ENCODE measurements at places on chromosomes 3 and 15.

DNA sequence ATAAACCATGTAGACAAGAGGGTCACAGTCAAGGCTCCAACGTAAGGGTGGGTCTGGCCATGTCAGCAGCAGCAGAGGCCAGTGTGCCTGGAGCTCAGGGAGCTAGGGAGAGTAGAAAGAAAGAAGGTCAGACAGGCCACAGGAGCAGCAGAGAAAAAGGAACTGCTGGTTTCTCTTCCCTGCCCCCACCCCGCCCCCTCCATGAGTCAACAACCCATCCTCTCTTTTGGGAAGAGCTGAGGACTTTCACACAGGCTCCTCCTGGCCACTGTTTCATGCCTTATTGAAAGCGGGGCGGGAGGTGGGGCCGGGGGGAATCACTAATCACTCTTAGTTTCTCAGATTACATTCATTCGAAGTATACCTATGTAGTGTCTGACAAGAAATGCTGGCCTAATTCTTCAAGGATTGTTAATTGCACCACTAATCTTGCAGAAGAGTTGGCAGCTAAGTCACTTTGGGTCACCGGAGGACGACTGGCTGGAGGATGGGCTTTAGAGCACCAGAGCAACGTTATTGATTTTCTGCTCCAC, 9.1 kb upstream of the SCG3 start:
- DNase-seq: no peak

DNA sequence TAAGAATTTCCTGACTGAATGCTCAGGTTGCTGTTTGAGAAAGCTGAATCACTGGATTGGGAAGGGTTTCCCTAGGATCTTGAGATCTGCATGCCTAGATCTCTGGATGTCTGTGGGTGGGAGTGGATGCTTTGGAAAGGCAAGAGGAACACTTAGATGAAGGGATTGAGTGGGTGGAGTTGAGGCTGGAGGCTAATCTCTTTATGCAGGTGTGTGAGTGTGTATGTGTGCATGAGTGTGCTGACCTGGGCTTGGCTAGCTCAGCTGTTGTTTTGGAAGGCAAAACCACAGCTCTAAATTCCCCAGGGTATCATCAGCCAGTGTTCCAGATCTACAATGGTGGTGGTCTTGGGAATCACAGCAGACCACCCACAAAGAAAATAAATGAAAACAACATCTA, 60.5 kb downstream of the CLDN1 start:
- no peak for DNase-seq

GRCh38 chr15:67578020-67578600, 35.6 kb downstream of the MAP2K5 start:
- DNase-seq: no peak

DNA sequence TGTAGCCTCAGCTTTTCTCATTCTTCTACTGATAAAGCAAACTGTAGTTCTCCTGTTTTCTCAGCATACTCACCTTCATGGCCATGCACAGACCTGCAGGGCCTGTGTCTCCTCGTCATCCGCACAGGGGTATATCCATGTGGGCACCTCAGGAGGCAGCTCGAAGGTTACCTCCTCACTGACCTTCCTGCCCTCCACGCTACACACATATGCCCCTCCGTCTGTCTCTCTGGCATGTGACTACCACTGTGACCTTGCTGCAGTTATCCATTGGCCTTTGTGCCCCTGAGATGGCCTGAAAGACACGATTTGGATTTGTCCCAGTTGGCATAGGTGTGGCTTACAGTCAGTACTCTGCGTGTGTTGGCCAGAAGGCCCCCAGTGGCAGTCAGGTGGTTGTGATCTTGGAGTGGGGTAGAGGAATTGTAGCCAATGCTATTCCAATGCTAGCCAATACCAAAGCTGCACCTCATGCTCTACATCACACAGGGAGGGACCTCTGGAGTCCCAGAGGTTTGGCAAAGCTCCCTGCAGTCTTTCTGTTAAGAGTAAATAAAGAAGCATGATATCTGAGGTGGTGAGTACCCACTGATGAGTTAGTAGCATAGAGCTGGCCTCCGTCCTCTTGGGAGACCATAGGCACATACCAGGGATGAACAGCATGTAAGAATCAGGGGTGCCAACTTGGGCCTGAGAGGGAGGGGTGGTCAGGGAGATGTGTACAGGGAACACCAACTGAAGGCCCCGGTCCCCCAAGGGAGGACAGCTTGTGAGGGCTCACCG, 143.4 kb downstream of the EEFSEC start:
- DNase-seq: no peak

DNA sequence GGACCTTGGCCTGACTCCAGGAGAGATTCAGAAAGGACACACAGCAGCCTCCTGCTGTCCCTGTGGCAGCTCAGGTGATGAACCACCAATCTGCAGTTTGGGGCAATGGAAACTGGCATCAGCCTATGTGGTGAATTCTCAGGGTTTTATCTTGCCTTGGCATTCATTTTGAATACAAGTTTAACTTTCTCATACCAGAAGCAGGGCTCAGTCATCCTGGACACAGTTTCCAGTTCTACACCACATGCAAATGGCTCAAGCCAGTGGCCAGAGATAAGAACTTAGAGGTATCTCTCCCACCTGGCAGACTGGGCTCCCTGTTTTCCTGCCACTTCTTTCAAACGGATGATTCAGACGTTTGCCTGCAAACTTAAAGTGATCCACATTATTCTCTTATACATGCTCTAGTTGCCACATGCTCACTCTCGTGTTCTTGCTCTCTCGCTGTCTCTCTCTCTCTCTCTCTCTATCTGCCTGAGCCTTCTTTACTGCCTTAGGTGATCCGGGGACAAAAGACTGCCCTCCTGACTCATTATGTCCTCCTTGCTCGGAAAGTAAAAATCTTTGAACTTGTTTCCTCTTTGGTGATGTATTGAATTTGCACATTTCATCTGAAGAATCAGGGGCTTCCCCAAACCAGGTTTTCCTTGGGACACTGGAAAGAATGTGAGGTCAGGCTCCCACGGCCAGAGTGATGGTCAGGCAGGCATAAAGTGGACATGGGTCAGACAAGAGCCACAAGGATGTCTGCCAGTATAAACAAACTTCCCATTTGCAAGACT, 99.6 kb upstream of the STT3B start:
- no peak for DNase-seq

DNA sequence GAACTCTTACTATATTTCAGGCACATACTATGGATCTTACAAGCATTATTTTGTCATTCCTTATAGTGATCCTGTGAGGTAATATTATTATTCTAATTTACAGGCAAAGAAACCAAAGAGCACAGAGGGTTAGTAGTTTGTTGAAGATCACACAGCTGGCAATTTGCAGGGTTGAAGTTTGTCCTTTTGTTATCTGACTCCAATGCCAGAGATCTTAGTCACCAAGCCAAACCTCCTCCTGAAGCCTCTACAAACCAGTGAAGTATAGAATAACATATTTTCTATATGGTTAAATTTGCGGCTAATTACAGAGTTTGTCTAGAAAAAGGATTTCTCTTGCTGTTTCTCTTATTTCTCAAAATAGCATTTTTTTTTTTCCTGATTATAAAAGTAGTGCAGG, 11.2 kb downstream of the ISLR2 start:
- no peak for DNase-seq

DNA sequence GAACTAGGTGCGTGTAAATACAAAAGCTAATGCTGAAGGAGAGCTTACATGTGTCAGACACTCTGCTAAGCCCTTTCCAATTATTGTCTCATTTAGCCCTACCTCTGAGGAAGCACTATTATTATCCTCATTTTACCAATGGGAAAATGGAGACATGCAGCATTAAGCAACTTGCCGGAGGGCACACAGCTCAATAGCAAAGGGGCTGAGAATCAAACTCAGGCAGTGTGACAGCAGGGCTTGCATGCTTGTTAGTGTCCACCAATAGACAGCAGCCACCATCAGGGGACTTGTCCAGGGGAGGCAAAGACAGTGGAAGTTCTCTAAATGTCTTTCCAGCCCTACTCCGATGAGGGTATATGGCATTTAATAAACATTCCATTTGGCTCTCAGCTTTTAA, 548.6 kb downstream of the MAGI1 start:
- no peak for DNase-seq

GRCh38 chr3:14138878-14139655, 14.2 kb downstream of the TMEM43 start:
- DNase-seq: no peak

DNA sequence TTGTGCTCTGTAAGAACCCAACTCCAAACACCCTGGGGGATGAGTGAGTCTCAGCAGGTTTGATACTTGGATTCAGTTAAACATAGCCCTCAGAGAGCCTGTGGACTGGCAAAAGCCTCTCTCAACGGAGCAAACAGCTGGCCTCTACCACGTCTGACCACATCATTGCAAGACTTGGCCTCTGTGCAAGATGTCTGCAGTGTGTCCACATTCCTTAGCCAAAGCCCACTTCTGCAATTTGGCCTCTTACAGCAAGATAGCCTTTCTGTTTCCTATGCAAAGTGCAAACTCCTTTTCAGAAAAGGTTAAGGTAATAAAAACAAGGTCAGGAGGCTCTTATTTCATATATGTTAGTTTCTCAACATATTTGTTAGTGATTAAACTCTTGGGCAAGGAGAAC, 27.9 kb downstream of the FBN1 start:
- no peak for DNase-seq

GRCh38 chr3:23928524-23928923, 11.6 kb downstream of the RPL15 start:
- no peak for DNase-seq

GRCh38 chr15:63887630-63888029, 53.9 kb upstream of the HERC1 start:
- DNase-seq: no peak

- DNase-seq: peak; percentile 38
Measured at GRCh38 chr3:155995525-155996370, 124.6 kb upstream of the KCNAB1 start.

DNA sequence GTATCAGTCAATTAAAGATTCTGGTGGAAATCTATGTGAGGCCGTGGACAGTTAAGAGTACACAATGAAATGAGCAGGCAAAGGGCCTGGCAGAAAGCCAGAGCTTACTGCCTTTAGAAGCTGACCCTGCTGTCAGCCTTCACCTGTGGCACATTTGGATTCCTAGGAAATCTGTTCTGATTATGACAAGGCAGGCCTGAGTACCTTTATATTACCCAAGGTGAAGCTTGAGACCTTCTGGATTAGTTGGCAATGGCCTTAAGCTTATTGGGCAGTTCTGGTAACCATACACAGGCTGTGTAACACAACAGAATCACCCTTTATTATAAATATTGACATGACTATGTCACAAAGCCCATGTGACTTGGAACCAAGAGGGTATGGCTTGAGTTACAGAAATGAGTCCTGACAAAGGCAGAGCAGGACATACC, 43.2 kb downstream of the NBEAL2 start:
- peak; percentile 47 for DNase-seq

- DNase-seq: no peak
Measured at GRCh38 chr3:72003936-72004335, 219.0 kb upstream of the PROK2 start.

DNA sequence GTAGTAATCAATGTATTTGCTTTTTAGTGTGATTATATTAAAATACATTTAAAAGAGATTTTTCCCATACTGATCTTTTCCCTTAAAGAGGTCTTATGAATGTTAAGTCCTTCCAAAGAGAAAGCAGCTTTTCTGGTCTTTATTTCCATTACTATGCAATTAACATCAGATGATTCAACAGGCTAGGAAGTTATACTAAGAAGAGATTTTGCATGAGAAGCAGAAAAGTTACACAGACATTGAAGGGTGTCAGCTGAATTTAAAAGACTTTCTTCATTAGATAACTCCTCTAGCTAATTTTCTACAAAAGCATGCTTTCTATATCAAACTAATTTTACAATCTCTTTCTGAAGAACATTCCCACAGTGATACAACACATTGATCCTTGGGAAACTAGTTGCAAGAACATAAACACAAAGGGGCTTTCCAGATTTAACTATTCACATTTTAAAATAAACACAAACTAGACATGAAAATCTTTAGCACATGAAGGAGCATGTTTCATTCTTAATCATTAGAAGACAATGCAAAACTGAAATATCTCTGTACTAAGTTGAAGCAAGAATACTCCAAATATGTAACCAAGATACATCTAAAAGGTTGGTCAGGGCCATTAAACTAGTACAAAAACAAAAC, 965.8 kb downstream of the ROBO1 start:
- DNase-seq: no peak

GRCh38 chr15:34754674-34755418, at the start of gene GJD2:
Gene GJD2, minus strand, starts transcription at chr15:34754998. Its CDS starts 510 bp downstream, at chr15:34754488.
- DNase-seq: no peak

DNA sequence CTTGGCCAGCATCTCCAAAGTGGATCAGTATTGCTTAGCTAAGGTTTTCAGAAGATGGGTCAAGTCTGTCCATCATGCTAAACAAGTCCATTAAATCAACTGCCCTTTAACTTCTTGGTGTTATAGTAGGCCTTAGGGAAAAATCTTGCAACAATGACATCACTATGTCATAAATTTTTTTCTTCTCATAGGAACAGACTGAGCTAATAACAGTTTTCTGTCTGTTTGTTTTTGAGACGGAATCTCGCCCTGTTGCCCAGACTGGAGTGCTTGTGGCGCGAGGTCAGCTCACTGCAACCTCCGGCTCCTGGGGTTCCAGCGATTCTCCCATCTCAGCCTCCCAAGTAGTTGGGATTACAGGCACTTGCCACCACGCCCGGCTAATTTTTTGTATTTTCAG, 94.2 kb downstream of the EFL1 start:
- no peak for DNase-seq

DNA sequence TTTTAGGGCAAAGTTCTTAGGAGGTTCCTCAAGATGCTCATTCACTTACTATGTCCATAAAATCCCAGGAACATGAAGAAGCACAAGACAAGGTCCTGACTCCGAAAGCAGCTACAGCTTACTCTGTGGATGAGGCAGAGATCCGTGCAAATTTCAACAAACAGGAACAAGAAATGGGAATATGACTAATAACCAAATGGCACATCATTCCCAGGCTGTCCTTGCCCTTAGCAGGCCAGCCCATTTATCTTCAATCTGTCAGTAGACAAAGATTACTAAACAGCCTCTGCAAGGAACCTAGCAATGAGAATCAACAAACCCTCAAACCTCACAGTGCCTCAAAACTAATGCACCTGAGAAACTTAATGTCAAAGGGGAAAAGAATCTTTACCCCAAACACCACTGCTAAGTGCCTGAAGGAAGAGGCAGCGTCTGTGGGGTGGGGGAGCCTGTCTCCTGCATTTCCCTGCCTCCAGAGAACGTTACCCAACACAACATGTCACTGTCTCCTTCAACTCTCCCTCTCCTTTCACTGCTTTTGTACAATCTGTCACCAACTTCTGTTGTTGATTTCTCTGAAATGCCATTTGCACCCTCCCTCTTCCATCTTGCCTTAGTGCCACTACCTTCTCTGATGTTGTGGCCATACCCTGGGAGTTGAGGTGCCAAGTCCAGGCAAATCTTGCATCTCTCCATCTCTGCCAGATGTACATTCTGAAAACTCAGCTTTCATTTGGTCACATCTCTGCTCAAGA, 4.8 kb downstream of the TNFAIP8L3 start:
- no peak for DNase-seq

GRCh38 chr3:140941434-140942220, at the start of gene SLC25A36:
Gene SLC25A36, plus strand, starts transcription at chr3:140941836. Its CDS starts 219 bp downstream, at chr3:140942055.
- peak; percentile 98 for DNase-seq

DNA sequence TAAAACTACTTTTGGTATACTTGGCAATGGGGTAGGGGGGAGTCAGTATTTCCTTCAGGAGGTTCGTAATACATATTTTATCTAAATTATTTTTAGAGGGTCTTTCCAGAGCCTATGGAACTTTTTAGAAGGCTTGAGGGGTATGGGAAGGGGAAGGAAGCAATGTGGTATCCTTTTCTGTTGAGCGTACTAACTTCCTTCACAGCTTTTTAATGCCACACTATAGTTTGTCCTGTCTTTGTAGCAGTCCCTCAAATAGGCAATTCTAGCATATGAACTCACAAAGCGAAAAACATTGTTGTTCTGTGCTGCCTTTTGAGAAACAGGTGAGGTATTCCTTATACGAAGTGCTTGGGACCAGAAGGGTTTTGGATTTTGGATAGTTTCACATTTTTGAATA, 22.3 kb upstream of the P2RY13 start:
- DNase-seq: no peak
